Neural cell (in vitro differentiated cells): ENCODE measurements at places on chromosomes 1 and 21. TPM values are rescaled to one million over a fixed set of nuclear protein-coding genes. Genes with fewer than 3 reads are reported as not detected.

SOX13 gene
- 1.7 TPM in 2 replicates for polyA plus RNA-seq

ICOSLG gene
- not detected in 2 replicates for polyA plus RNA-seq

VAMP3 gene
- polyA plus RNA-seq = 20.2 and 22.1 TPM in 2 replicates

NPHS2 gene
- not detected in 2 replicates for polyA plus RNA-seq

PTGFR gene
- polyA plus RNA-seq = 0.54 TPM in 2 replicates

RNF187 gene
- 73.6 and 83.2 TPM in 2 replicates for polyA plus RNA-seq

CPLANE2 gene
- 5.7 and 8.2 TPM in 2 replicates for polyA plus RNA-seq

SPATC1L gene
- 14.8 and 20.6 TPM in 2 replicates for polyA plus RNA-seq

C1orf185 gene
- polyA plus RNA-seq = not detected in 2 replicates

AADACL3 gene
- not detected in 2 replicates for polyA plus RNA-seq

ADCY10 gene
- polyA plus RNA-seq = 0.09 and 0.22 TPM in 2 replicates

RNU1-4 gene
- under 0.01 TPM in 1 of 2 replicates, not detected in the other for polyA plus RNA-seq

HSD3B2 gene
- polyA plus RNA-seq = not detected in 2 replicates

ORC1 gene
- 0.48 and 0.64 TPM in 2 replicates for polyA plus RNA-seq

TMEM82 gene
- not detected in 2 replicates for polyA plus RNA-seq

DAB1 gene
- 10.4 and 11.4 TPM in 2 replicates for polyA plus RNA-seq
